Esophagus mucosa (tissue), 1 donor: ENCODE measurements at places on chromosomes 1 and 21.

DNA sequence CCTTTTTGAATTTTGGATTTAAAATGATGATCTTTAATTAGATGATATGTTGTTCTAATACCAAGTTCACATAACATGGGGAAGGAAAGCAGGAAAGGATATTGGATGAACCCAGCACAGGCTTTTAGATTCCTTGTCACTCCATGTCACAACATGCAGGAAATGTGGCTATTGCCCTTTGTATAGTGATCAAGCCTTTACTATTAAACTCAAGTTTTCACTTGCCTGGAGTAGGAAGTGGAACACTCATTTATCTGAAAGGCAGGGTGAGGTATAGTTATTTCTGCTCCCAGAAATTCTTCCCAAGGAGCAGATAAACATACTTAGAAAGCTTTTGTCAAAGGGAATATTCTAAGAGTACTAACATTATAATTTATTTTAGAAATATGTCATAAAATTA is 37.2 kb upstream of the BCAS2 start:
- ATAC-seq = peak; percentile 89

DNA sequence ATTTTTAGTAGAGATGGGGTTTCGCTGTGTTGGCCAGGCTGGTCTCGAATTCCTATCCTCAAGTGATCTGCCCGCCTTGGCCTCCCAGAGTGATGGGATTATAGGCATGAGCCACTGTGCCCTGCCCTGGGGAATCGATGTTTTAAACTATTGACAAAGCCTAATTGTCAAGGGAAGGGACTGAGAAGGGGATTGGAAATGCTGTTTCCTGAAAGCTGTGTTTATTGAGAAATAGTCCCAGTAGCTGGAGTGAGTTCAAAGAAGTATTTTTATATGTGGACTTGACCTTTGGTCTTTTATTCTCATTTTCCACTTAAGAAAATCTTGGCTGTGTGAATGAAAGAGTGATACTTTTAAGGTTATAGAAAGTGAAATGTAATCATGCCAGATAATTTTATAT is 47.5 kb downstream of the KIF1B start:
- ATAC-seq = no peak

- no peak for ATAC-seq
These were observed at the start of gene ADCY10 for GRCh38 chr1:167913895-167914496. Gene ADCY10 (minus strand): TSS chr1:167914134. CDS start chr1:167905140, 8,994 bp downstream.

- ATAC-seq = peak; percentile 24
These were observed 71.5 kb downstream of the CLCA4 start for GRCh38 chr1:86618358-86618757.

- ATAC-seq = peak; percentile 27
These were observed 65.5 kb upstream of the LAPTM5 start for GRCh38 chr1:30822966-30823581.

- ATAC-seq = no peak
These were observed 79.7 kb upstream of the RUNX3 start for GRCh38 chr1:25009671-25010262.

- no peak for ATAC-seq
These were observed 6.3 kb upstream of the TPRG1L start for GRCh38 chr1:3618531-3618880.
